H7 (cell line): ENCODE measurements at places on chromosomes 12 and 14. TPM values are rescaled to one million over a fixed set of nuclear protein-coding genes. Genes with fewer than 3 reads are reported as not detected.
A peak's percentile ranks its signal among the peaks of the same experiment; 100 is the strongest.

- DNase-seq: no peak
Observed at GRCh38 chr14:35353409-35354172, 51.0 kb downstream of the NFKBIA start.

DNA sequence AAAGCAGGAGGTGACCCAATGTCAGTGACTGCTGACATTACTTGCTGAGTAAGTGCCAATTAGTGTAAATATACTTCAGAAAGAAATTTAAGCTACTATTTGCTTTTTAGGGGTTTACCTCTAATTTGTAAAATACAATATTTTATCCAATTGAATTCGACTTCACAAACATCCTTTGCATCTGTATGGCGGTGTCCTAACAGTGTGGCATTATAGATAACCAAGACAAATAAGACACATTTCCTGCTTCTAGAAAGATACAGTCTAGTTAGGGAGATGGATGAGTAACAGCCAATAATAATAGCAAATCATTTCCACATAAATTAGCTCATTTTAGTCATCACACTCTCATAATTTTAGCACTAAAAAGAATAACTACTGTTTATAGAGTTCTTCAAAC is 196.5 kb downstream of the AKAP6 start:
- no peak for DNase-seq

- DNase-seq: no peak
Observed at GRCh38 chr12:128570191-128571065, 253.3 kb downstream of the SLC15A4 start.

GRCh38 chr12:4441355-4442335 is 4.0 kb downstream of the FGF6 start:
- DNase-seq: peak; percentile 74

GRCh38 chr12:92989715-92990484 is 60.8 kb upstream of the EEA1 start:
- DNase-seq: no peak

GRCh38 chr14:53227154-53227718 is 74.1 kb upstream of the DDHD1 start:
- DNase-seq: no peak

- DNase-seq: no peak
Observed at GRCh38 chr14:42523666-42524065, 917.0 kb downstream of the LRFN5 start.

- peak; percentile 82 for DNase-seq
Observed at GRCh38 chr12:49288412-49288853, 6.5 kb upstream of the PRPH start.

- DNase-seq: no peak
Observed at GRCh38 chr12:91493308-91493707, 310.7 kb upstream of the DCN start.

DNA sequence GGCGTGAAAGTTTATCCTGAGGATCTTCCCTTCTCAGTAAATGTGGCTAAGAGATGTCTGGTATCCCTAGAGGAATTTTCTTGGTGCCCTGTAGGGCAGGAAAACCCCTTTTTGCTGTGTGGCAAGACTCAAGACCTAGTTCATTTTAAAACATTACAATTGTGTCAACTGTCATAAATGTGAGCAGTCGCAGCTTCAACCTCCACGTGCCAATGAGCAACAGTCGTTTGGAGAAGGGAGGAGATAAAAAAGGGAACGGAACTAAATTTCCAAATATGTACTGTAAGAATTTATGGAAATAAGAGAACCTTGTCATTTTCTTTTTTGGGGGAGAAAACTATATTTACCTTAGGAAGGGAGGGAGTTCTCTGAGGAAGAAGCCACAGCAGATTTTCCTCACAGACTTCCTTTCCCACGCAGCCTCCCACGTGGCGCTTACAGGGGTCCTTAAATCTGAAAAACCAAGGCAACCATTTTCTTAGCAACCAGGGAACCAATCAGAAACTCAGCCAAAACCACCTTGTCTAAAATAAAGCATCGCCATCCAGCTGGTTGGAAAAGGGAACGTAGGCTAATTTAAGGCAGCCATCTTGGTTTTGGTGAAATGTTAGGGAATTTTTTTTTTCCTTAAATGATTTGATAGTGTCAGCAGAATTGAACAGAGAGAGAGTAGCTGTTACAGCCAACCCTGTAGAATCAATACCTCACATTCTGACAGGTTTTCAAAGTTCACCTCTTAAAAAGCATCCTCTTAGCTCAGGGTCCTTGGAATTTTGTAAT is 99.1 kb downstream of the FIGNL2 start:
- DNase-seq: no peak

- DNase-seq: no peak
Observed at GRCh38 chr12:22994316-22994675, 369.3 kb downstream of the ETNK1 start.

IGF1 gene
- not detected in 2 replicates for total RNA-seq

LRP6 gene
- 44.6 and 48.0 TPM in 2 replicates for total RNA-seq

TAC3 gene
- total RNA-seq: 1.00 and 1.2 TPM in 2 replicates

NDUFA9 gene
- 100 and 104 TPM in 2 replicates for total RNA-seq

WDHD1 gene
- total RNA-seq: 39.4 and 70.4 TPM in 2 replicates

UNC119B gene
- 15.8 and 26.4 TPM in 2 replicates for total RNA-seq

ADAM21 gene
- total RNA-seq: 0.03 TPM in 1 of 2 replicates, not detected in the other
